Activated T-helper 1 cell treated with anti-CD3 and anti-CD28 coated beads, Interleukin-12 subunit alpha, Interleukin-12 subunit beta, Interleukin-2, Interleukin-4 antibody, amounts not matched to agents 30 ng/mL and 10 ng/mL and 1 ng/mL, durations not matched to agents 14 hours and 24 hours and 36 hours (primary cell): ENCODE measurements at places on chromosomes 5 and 9.

DNA sequence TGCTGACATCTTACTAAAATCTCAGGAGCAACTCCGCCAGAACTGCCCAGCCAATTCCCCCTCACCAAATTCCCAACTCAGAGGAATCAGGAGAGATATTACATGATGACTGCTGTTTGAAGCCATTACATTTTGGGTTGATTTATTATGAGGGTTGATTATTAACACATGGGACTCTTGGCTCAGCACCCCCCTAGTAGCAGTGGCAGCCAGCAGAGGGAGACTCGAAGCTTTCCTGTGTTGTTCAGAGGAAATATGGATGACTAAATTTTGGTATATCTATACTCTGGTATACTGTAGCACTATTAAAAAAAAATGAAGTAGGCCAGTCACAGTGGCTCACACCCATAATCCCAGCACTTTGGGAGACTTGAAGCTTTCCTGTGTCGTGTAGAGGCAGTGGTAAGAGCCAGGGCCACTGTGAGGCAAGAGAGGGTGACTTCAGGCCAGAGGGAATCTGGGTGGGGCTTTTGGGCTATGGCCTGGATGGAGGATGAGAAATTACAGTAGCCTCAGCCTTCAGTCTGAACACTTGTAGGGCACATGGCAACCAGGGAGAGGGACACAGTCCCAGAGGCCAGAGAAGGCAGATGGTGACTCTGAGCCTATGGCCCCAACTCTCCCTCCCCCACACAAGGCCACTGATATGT lies 111.4 kb downstream of the LHX2 start:
- DNase-seq, result no peak

DNA sequence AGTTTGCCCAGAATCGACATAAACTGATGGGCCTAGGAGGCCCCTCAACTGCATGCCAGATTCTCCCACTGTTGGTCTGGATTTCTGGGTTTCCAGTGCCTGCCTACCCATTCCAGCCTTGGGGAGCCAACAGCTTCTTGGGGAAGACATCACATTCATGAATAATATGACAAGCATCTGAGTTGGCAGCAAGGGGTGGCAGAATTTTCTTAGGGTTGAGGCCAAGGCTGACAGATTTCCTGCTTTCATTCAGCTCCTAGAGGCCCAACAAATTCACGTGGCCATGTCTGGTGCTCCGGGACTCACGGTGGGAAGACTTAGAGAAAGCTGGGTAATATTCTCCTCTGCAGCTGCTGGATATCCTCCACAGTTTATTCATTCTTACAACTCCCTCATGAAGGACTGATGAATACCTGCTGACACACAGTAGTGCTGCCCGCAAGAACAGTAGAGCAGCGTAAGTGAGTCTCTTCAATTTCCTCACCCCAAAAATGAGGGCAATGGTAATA lies 305.0 kb upstream of the TNC start:
- no peak for DNase-seq

DNA sequence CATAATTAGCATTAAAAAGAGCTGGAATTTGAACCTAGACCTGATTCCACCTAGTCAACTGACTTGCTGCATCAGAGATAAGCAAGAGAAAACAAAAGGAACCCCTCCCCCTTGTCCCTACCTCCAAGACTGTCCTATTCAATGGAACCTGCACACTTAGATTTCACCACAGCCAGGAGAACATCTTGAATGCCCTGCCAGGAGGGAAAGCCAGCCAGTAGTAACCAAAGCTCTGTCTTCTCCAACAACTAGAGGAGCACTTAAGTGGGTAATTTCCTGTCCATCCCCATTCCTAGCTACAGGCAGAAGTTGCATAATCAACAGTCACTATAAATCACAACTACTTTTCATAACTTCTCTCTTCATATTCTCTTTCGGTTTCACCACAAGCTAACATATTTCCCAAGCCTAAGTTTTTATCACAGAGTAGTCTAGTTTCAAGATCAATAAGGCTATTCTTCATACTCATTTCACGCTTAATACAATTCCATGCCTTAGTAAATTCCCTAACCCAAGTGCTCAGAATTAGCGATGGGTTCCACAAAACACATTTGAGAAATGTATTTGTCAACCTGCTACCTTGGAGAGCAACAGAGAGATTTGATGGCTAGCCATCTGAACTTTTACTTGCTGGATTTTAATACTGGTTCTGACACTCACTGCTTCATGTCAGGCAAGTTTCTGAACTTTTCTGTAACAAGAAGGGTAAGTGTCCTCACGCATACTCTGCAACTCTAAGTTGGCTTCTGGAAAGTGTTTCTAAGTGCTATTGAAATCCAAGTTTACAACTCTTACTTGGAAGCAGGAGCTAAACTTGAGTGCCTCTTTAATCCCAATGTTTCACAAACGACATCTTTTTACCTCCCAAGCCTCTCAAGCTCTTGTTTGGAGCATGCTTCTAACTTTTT lies 2.0 kb downstream of the DENND1A start:
- DNase-seq, result no peak

DNA sequence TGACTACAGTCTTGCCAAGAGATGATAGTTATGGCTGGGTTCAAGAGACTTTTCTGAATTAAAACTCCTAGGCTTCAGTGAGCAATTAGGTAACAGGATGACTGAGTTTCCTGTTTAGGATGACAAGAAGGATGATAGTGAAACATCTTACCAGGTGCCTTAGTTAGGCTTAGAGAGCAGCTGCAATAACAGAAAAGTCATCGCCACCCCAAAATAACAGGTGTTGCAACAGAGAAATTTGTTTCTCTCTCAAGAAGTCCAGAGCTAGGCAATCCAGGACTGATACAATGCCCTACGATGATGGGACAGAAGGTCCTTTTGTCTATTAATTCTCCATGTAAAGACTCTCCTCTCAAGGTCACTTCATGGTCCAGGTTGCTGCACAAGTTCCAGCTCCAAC lies 361.8 kb downstream of the CAAP1 start:
- no peak for DNase-seq

GRCh38 chr9:115653171-115653606 lies 500.4 kb upstream of the PAPPA start:
- no peak for DNase-seq

- DNase-seq, result no peak
Measured at GRCh38 chr9:68537616-68537880, 3.1 kb downstream of the TMEM252 start.

GRCh38 chr5:154316223-154316935 lies 125.8 kb downstream of the GALNT10 start:
- no peak for DNase-seq

GRCh38 chr5:16245956-16246355 lies 66.4 kb upstream of the MARCHF11 start:
- no peak for DNase-seq

- DNase-seq, result no peak
Measured at GRCh38 chr5:16883176-16883575, 52.9 kb downstream of the MYO10 start.

GRCh38 chr9:21883642-21884041 lies 81.2 kb downstream of the MTAP start:
- DNase-seq, result no peak

DNA sequence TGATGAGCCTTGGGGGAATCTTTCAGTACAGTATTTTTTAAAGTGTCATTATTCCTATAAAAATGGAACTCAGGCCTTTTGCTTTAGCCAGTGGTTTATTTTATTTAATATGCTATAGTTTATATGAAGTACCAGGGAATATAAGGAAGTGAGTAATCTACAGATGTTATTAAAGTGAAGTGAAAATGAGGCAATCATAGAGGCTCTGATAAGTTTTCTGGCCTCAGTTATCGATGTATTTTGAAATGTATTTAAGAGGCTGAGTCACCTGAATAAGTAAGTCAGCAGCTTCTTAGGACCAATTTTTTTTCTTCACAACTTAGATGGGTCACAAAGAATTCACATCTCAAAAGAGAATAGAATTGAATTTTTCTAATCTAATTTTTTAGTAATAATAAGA lies 829.0 kb downstream of the DNAH5 start:
- no peak for DNase-seq

- no peak for DNase-seq
Measured at GRCh38 chr9:38707885-38708637, 11.9 kb downstream of the FAM240B start.

DNA sequence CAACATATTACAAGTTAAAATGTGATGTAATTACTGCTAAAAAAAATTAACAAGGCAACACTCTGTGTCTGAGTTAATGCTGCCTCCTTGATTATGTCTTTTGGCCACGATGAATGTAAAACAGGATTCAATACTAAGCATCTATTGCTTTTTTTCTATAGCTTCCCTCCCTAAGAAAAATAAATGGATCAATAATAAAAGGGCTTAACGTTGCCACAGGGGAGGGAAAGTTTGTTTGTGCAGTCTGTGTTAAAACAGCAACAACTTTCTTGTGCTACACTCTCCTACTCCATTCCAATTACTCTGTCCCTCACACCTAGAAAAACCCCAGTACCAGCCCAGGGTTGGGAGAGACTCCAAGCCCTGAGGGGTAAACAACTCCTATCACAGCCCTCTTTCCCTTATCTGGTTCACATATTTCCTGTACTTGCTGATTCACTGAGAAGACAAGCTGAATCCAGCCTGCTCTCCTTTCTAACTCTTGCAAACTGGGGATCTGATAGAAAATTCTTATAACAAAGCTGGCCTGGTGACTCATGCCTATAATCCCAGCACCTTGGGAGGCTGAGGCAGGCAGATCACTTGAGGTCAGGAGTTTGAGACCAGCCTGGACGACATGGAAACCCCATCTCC lies 44.8 kb downstream of the PTPN3 start:
- DNase-seq, result no peak

DNA sequence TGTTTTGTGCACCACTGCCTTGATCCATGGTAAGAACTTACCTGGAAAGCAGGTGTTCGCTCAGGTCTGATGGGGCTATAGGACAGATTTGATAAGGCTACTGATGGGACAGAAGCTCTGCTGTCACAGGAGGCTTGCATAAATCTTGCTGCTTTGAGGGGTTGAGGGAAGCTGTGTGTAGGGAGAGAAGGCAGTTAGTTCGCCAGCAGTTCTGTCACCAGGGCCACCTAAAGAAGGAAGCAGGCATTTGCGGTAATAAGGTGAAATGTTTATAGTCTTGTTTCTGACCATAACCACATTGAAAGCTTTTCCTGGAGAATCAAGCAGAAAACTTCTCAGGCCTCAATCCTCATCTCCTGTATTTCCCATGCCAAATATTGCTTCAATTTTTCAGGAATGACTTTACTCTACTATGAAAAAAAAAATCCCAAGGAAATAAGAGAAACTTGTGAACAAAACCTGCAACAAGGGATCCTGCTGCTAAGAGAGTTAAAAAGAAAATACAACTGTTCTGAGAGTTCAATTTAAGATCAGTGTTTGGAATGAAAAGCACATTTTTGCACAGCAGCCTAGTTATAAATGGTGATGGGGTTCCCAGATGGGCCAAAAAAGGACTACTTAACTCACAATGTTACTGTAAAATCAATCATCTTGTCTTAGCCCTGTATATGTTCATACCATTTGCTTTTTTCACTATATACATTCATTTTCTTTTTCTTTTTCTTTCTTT lies 122.0 kb upstream of the RANBP3L start:
- DNase-seq, result no peak

GRCh38 chr5:157607371-157608161 lies 32.0 kb upstream of the ADAM19 start:
- DNase-seq, result peak; percentile 69

DNA sequence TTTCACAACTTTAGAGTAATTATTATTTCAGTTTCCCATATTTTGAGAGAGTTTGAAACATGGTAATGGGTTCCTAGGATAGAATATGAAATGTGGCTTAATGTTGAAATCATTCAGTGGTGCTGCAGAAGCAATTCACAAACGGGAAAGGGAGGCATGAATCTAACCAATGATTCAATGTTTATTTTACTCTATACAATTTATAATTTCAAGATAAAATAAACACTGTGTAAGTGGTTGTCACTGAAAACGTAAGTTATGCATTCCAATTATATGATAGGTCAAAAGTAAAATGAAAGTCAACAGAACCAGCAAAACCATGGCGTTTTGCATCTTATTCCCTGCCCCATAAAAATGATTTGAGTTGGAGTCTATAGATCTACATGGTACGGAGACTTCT lies 1207.1 kb upstream of the CDH18 start:
- DNase-seq, result no peak

- DNase-seq, result no peak
Measured at GRCh38 chr5:83608122-83608521, 112.5 kb downstream of the HAPLN1 start.

GRCh38 chr9:109894921-109895758 lies 115.1 kb downstream of the PALM2AKAP2 start:
- peak; percentile 58 for DNase-seq

DNA sequence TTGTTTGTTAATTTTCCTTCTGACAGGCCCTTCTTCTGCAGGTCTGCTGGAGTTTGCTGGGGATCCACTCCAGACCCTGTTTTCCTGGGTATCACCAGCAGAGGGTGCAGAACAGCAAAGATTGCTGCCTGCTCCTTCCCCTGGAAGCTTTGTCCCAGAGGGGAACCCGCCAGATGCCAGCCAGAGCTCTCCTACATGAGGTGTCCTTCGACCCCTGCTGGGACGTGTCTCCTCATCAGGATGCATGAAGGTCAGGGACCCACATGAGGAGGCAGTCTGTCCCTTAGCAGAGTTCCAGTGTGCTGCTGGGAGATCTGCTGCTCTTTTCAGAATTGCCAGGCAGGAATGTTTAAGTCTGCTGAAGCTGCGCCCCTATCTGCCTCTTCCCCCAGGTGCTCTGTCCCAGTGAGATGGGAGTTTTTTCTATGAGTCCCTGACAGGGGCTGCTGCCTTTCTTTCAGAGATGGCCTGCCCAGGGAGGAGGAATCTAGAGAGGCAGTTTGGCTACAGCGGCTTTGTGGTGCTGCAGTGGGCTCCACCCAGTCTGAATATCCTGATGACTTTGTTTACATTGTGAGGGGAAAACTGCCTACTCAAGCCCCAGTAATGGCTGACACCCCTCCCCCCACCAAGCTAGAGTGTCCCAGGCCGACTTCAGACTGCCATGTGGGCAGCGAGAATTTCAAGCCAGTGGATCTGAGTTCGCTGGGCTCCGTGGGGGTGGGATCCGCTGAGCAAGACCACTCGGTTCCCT lies 772.0 kb upstream of the FAM174A start:
- no peak for DNase-seq

DNA sequence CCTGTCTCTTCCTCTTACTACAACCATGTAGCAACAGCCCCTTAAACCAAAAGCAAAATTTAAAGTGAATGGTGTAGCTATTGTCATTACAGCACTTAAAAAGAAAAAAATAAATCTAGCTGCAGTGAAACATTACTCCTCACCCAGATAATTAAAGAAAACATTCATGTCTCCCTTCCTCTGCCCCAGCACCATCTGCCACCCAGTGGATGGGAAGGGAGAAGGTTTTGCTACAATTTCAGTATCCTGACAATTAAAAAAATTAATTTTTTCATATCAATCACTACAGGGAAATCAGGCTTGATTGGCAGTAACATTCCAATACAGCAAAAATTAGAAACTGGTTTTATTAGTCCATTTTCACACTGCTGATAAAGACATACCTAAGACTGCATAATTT lies 147.4 kb upstream of the PUM3 start:
- no peak for DNase-seq

- no peak for DNase-seq
Measured at GRCh38 chr9:16221366-16221765, 649.1 kb downstream of the BNC2 start.

- no peak for DNase-seq
Measured at GRCh38 chr9:136926154-136926704, 18.3 kb downstream of the FBXW5 start.
